ENCODE measurements at places on chromosomes 7 and 10. TPM values are rescaled to one million over a fixed set of nuclear protein-coding genes. Genes with fewer than 3 reads are reported as not detected.

Gene ENKUR
- 10.0 TPM for total RNA-seq

Gene SDK1
- 0.31 TPM for total RNA-seq

Gene CYP17A1
- not detected for total RNA-seq

Gene MARVELD1
- total RNA-seq, result 5.5 TPM

Gene EBF3
- not detected for total RNA-seq

Gene ALOX5
- total RNA-seq, result 88.9 TPM

Gene KCTD7
- 8.7 TPM for total RNA-seq

Gene HOXA13
- under 0.01 TPM for total RNA-seq

Gene PRPS1L1
- total RNA-seq, result 0.31 TPM

Gene TBXAS1
- total RNA-seq, result 67.8 TPM

Gene CCDC3
- total RNA-seq, result 0.21 TPM

Gene SFRP5
- total RNA-seq, result 0.52 TPM

Gene MOGAT3
- not detected for total RNA-seq

Gene TMEM139
- 0.10 TPM for total RNA-seq

Gene CNTNAP2
- total RNA-seq, result 1.0 TPM

Gene FXYD4
- not detected for total RNA-seq

Gene NANOS1
- under 0.01 TPM for total RNA-seq

Gene LRGUK
- 0.94 TPM for total RNA-seq

Gene GRM8
- total RNA-seq, result not detected

Gene ZNHIT1
- 28.1 TPM for total RNA-seq

Gene MBL2
- not detected for total RNA-seq

Gene PDE1C
- total RNA-seq, result not detected

Gene CHCHD1
- 4.7 TPM for total RNA-seq

Gene SLC13A1
- total RNA-seq, result not detected

Gene LEP
- total RNA-seq, result not detected

Gene OGDH
- total RNA-seq, result 17.2 TPM

Gene SPOCK2
- 488 TPM for total RNA-seq

Gene ABCF2
- 9.7 TPM for total RNA-seq

Gene HMX3
- total RNA-seq, result not detected

Gene NSMCE4A
- 26.4 TPM for total RNA-seq

Gene RBP4
- total RNA-seq, result not detected

Gene MYPN
- not detected for total RNA-seq
